ENCODE measurements at places on chromosomes 2 and 18.

- DNase-seq = no peak
These were observed 53.1 kb upstream of the ATP5MC3 start for GRCh38 chr2:175234650-175235049.

- DNase-seq = peak; percentile 21
These were observed 77.8 kb upstream of the TACR1 start for GRCh38 chr2:75277111-75277510.

DNA sequence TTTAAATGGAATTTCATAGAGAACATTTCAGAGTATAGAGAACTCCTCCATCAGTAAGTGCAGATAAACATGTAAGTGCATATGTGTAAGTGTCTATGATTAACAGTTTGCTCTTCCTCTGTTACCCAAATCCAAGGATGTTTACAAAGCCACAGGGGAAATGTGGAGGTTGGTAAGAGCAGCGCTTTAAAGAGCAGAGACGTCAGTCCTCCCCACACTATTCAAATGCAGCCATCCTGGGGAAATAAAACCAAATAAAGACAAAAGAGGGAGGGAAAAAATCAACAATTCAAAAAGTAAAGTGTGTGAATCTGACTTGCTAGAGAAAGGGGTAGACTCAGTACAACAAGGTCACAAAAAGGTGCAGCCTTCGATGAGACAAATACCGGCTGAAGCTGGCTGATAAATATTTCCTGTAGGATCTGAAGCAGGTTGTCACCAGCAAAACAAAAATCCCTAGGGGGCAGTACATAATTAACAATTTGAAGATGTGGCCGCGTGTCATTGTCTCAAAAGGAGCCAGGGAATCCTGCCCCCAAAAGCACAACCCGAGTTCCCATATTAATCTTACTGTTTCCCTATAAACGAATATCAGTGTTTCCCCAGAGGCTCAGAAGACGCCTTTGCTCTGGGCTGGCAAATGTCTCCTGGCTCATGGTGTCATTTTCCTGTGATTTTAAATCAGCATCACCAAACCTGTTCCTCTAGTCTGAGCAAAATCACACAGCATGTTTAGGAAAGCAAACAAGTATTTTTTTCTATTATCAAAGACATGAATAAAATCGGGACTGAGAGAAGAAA lies 216.5 kb downstream of the CDCA7 start:
- DNase-seq = peak; percentile 10

DNA sequence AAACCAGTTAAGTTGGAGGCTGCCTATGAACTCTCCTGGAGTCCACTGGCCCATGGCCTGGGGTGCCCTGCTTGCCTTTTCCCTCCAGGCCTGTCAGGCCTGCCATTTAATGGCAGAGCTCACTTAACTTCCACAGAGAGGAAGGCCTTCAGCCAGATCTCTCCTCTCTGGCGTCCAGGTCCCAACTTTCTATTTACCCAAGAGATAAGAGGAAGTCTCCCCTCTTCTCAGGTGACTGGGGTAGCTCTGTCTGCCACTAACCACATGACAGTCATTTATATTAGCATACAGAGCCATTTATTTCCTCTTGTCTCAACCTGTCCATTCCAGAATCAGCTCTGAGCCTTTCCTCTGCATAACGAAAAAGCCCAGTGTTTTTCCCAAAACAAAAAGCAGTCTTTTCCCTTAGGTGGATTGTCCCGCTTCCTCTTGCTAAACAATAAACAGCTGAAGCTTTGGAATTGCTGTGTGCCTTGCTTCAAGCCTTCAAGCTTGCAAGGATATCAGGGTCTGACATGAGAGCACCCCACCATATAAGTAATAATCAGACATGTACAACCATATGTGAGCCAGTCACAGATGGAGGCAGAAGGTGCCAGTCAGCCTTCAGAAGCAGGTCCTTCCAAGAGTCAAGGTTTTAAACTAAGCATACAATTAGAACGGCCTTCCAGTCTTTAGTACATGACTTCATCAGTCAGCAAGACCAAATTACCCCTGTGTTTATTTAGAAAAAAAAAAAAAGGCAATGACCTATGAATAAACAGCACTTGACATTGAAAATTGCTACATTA lies 71.2 kb upstream of the STPG4 start:
- no peak for DNase-seq

DNA sequence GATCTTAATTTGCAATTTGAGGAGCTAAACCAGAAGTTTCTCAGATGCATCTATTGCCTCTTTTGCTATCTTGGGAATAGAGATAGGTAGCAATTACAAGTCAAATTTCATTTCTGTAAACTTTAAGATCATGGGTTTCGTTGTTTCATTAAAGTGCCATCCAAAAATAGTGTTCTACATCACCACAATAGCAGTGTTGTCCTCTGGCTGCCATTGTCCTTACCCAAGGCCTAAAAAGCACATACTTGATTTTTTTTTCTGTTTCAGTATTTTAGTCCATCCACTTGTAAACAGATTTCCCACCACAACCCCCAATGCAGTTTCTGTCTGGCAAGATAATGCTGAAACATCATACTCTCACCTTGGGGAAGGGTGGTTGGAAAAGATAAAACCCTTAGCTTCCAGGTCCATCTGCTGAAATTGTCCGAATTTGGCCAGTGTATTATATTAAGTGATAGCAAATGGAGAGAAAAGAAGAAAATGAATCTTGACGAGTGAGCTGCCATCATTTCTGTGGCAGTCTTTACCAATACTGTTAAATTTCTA lies 136.2 kb downstream of the LCLAT1 start:
- no peak for DNase-seq

DNA sequence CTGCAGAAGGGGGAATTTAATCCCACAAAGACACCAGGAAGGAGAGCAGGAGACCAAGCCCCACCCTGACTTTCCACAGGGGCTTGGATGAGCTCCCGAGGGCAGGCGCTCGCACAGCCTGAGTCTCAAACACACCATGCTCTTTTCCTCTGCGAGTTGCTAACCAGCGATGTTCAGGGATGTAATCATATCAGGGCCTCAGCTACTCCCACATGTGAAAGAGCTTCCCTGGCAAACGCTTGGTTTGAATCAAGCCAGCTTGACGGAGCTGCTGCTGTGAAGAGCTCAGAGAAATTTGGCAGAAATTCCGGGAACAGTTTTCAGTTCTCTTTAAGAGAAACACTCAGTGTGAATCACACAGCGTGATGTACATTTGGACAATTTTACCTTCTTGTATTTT lies 385.8 kb downstream of the GALR1 start:
- DNase-seq = no peak

DNA sequence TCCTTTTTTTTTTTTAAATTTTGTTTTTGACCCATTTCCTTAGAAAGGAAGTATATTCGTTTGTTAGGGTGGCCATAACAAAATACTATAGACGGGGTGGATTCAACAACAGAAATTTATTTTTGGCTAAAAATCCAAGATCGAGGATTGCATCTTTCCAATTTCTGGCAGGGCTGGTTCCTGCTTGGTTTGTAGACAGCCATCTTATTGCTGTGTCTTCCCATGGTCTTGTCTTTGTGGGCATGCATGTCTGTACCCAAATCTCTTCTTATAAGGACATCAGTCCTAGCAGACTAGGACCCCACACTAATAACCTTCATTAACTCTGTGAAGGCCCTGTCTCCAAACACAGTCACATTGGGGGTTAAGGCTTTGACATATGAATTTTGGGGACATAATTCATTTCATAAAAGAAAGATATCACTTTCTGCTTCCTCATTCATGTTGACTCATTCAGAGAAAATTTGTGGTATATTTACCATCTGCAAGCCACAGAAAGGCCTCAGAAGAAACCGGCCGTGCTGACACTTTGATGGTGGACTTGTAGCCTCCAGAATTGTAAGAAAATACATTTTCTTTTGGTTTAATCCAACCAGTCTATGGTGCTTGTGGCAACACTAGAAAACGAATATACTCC lies 262.1 kb downstream of the LPIN1 start:
- no peak for DNase-seq

DNA sequence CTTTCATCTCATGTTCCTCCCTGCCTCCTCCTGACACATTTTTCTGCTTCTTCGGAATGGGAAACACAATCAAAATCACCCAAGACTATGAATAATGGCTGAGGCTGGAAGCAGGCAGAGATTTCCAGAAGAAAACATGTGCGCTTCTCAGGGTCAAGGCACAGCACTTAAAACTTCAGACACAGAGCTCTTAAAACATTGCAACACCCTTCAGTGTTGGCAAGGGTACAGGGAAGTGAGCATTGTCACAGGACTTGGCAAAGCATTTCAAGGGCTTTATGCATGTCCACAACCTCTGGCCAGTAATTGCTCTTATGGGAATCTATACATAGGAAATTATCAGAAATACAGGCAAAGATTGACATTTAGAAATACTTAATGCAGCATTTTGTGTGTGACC lies 477.6 kb upstream of the KLHL29 start:
- no peak for DNase-seq

- no peak for DNase-seq
These were observed 10.2 kb upstream of the CNDP1 start for GRCh38 chr18:74524097-74524496.

DNA sequence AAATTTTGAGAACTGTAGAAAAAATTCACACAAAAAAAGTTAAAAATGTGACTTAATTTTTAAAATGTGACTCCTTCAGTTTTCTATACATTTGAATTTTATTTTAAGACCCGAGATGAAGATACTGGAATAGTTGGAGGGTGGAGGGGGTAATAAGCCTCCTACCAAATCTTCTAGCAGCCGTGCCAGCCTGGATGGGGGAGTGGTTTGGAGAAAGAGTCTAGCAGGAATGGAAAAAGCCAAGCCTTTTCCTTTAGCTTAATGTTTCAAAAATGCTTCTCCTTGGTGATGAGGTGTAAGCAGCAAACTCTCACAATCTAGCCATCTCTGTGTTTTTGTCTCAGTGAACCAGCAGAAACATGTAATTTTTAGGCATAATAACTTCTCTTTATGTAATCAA lies 14.7 kb downstream of the CASP8 start:
- DNase-seq = no peak

DNA sequence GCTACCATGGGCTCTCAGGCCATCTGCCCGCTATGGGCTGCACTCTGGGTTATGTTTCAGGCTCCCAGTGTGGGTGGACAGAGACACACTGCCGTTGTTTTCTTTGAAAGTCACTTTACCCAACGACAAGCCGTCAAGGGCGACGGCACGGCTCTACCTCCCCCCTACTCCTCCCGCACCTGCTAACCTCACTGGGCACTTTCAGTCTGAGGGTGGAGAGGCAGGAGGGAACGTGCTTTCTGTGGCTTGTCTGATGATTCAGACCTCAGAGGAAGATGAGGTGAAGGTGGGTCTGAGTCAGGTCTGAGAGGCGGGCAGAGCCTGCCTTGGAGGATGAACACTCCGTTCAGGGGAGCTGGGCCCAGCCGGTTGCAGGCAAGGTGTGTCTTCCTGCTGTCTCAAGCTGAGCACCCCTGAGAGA lies 147.6 kb upstream of the HDAC4 start:
- DNase-seq = no peak

DNA sequence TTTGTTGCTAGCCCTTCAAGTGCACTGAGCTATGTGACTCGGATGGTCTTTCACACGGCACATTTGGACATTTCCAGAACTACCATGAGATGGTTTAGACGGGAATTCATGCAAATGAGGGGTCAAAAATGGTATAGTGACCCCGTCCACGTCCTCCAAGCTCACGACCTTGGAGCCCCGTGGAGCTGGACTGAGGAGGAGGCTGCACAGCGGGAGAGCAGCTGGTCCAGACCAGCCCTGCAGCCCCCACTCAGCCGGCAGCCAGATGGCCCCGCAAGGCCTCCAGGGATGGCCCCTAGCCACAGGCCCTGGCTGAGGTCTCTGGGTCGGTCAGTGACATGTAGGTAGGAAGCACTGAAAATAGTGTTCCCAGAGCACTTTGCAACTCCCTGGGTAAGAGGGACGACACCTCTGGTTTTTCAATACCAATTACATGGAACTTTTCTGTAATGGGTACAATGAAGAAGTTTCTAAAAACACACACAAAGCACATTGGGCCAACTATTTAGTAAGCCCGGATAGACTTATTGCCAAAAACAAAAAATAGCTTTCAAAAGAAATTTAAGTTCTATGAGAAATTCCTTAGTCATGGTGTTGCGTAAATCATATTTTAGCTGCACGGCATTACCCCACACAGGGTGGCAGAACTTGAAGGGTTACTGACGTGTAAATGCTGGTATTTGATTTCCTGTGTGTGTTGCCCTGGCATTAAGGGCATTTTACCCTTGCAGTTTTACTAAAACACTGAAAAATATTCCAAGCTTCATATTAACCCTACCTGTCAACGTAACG lies 88.8 kb downstream of the EPAS1 start:
- peak; percentile 69 for DNase-seq

- DNase-seq = no peak
These were observed 2.8 kb downstream of the SCLY start for GRCh38 chr2:238063414-238064189.

DNA sequence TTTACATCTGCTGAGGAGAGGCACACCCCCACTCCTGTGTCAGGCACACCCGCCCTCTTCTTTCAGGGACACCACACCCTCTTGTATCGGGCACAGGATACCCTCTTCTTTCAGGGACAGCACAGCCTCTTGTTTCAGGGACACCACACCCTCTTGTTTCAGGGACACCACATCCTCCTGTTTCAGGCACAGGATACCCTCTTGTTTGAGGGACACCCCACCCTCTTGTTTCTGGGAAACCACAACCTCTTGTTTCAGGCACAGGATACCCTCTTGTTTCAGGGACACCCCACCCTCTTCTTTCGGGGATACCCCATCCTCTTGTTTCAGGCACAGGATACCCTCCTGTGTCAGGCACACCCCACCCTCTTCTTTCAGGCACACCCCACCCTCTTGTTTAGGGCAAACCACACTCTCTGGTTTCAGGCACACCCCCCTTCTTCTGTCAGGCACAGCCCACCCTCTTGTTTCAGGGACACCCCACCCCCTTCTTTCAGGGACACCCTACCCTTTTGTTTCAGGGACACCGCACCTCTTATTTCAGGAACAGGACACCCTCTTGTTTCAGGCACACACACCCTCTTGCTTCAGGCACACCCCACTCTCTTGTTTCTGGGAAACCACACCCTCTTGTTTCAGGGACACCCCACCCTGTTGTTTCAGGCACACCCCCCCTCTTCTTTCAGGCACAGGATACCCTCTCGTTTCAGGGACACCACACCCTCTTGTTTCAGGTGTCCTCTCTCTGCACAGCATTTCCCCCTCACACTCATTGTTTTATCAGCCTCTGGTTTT lies 96.2 kb downstream of the TPO start:
- no peak for DNase-seq

DNA sequence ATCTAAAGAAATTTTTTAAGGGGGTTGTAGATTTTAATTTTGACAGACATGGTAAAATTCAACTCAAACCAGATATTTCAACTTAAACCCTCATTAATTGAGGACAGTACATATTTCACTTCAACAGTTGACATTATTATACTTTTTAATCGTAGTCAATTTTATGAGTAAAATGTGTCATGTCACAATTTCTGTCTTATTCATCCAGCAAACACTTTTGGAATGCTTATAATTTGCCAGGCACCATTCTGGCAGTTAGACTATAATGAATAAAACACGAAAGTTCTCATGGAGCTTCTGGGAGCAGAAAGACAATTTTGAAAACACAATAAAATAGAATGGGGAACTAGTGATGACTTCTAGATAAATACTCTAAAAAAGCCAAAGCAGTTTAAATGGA lies 1094.8 kb downstream of the SUCLG1 start:
- DNase-seq = peak; percentile 66

- DNase-seq = no peak
These were observed 19.8 kb upstream of the ATOH8 start for GRCh38 chr2:85734015-85734414.
